ENCODE measurements at places on chromosomes 2 and 18.

DNA sequence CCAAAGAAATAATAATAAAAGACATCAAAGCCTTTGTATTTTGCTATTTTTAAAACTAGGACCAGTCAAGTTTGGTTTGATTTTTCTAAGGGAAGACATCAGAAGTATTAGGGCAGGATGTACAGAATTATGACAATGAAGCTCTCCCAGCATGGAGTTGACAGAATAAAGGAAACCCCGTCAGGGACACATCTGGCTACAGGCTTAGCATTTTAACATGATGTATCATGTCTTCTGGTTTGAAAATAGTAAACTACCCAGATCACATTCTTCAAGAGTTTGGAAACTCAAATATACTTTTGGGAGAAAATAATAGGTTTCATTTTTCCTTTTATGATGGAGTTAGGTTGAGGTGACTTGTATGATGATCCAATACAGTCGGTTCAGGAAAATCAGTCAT, 552.0 kb upstream of the CDH2 start:
- peak; percentile 36 for DNase-seq

DNA sequence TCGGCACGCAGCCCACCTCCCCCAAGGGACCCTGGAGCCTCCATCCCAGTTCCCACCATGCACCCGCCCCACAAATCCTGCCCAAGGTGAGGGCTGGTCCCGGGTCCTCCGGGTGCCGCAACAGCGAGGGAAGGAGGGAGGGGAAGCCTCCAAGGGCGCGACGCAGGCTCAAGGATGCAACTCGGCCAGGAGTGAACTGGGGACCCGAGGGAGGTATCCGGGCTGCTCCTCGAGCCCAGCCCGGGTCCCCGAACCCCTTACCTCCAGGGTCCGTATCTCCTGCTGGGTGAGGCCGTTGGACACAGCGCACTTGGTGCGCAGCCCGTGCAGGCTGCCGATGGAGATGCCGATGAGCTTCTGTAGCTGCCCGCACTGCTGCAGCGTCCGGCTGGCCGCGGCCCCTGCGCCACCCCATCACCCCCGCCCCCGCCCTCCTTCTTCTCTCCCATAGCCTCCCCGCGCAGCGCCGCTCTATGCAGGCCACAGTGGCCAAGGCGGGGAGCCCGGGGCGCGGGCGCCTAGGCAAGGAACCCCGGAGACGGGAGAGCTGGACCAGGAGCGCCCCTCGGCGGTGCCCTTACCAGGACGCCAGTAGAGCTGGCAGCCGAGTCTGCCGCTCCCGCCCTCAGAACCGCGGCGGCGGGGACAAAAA, 124.1 kb downstream of the ANKRD30BL start:
- DNase-seq: peak; percentile 3

GRCh38 chr2:207097278-207097677, 68.5 kb downstream of the KLF7 start:
- DNase-seq: no peak

- no peak for DNase-seq
Measured at GRCh38 chr2:1407950-1408675, 5.2 kb upstream of the TPO start.

DNA sequence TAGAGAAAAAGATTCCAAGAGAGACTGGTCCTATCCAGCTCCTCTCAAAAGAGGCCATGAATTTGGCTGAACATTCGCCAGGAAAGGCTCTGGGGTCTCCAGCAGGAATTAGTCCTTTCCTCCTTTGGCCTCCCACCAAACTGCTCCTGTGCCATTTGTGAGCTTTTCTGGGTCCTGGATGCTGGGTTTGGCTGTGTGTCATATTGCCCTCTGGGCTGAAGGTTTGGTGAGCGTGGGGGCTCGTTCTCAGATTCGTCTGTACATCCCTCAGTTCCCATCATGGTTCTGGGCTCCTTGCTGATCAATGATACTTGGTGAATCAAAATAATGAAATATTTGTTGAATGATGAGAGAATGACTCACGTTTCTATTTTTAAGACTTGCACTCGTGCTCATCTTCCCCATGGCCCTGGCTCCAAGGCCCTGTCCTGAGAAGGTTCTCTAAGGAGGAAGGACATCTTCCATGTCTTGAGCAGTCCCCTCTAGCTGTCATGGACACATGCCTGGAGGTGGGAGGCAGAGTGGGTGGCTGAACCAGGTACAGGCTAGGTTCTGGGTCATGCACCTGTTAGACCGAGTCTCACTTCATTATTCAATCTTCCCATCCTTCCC, 47.8 kb upstream of the RHOB start:
- DNase-seq: no peak

GRCh38 chr18:24181806-24182205, 42.9 kb downstream of the CABYR start:
- peak; percentile 66 for DNase-seq

- no peak for DNase-seq
Measured at GRCh38 chr2:145119225-145119624, 599.3 kb upstream of the ZEB2 start.

- DNase-seq: no peak
Measured at GRCh38 chr2:204180649-204181048, 244.1 kb downstream of the ICOS start.

DNA sequence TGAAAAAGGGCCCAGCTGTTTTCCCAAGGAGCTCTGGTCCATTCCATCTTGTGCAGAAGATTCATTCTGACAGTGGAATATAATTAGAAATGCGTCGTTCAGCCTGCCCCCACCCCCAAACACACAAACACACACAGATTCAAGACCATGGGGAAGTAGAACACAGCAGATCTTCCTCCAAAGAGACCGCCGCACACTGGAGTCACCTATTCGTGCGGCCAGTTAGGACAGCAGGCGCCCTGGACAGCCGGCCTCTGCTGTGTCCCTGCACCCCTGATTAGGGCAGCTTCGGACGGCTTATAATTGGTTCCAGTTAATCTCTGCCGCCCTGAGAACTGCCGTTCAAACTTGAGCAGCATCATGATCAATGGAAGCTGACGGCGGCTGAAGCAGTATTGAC, 116.0 kb downstream of the GBX2 start:
- no peak for DNase-seq

DNA sequence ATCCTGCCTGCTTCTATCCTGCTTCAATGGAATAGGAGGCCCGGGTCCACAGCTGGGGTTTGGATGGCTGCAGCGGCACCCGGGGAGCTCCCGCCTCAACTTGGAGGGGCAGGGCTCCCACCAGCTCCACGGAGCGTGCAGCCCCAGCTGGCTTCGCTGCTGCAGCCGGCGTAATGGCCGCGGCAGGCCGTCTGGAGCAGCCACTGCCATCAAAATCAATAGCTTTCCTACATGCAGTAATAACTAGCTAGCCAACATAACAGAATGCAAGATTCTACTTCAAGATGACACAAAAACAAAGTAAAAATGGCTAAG, 154.2 kb upstream of the RMP24 start:
- no peak for DNase-seq

DNA sequence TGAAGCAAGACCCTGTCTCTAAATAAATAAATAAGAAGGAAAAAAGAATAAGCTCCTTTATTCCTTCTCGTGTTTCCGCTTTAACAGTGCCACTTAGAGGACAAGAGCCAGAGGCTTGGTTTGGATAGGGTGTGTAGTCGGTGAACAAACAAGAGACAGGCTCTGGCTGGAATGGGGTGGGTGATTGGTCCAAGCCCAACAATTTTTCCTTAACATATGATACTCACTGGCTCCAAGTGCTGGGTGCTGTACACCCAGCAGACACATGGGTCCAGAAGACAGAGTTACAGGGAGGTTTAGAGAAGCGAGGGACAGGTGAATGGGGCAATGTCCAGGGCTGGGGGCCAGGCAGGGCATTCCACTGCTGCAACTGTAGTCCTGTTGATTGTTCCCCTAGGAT, 77.8 kb downstream of the NCAPH start:
- DNase-seq: peak; percentile 20

DNA sequence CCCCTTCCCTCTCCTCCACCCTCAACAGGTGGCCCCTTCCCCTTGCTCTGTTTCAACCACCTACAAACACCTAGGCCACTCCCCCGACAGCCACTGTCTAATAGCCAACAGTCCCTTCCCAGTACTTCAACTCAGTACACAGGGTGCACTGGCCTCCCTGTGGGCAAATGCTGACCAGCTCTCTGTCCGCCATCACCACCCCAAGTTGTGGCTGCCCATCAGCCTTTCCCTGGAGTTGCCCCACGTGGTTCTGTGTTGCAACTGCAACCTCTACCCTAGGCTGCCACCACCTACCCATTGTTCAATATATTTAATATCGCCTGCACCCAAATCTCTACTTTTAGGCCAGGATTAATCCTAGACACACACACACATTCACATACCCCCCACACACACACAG, 173.5 kb downstream of the MREG start:
- no peak for DNase-seq

GRCh38 chr2:178502751-178503150, 22.5 kb downstream of the PLEKHA3 start:
- no peak for DNase-seq

GRCh38 chr2:82182270-82182669, 1877.7 kb upstream of the LRRTM1 start:
- no peak for DNase-seq

GRCh38 chr2:98713332-98714015, 17.5 kb downstream of the MGAT4A start:
- DNase-seq: no peak

DNA sequence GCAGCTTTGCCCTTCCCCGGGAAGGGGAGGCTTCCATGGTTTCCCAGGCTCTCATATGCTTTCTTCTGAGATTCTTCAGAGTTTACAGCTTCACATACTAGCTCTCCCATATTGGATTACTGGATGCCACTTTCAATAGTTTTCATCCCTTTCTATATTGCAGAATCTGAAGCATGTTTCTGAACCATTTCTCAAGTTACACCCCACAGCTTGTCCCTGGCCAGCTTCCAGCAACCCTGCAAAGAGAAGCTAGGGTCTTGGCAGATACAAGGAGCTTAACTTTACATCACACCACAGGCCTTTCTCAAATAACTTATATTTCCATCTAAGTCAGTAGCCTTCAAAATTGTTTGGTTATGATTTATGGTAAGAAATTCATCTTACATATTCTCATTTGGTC, 39.6 kb downstream of the LHCGR start:
- DNase-seq: no peak

- no peak for DNase-seq
Measured at GRCh38 chr2:108417254-108417653, 31.8 kb upstream of the GCC2 start.

DNA sequence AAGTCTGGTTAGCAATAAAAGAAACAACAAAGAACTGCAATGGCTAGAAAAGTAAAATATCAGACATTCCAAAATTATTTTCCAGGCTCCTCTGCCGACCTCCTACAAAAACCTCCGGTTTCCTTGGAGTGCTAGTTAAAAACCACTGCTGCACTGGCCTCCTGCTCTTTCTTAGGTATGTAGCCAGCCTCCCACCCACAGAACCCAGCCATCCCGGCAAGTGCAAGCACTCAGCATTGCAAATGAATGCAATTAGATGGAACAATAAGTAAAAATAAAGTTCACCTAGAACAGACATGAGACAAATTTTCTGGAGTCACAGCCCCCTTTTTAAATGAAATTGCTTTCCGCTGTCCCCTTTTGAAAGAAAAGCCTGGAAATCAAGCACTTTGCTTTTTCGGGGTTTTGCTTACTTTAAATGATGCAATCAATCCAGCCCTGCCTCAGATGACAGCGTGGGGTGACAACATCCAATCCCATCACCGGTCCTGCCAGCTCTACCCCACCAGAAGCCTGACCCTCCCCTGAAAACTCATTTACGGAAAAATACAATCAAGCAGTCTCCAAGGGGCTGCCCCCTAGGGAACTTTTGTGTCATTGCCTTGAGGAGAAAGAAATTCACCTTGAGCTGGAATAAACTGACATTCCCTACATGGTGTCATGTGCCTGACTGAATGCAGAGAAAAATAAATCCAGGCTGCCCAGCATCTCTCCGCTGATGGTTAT, 199.8 kb downstream of the EPHA4 start:
- DNase-seq: peak; percentile 18

DNA sequence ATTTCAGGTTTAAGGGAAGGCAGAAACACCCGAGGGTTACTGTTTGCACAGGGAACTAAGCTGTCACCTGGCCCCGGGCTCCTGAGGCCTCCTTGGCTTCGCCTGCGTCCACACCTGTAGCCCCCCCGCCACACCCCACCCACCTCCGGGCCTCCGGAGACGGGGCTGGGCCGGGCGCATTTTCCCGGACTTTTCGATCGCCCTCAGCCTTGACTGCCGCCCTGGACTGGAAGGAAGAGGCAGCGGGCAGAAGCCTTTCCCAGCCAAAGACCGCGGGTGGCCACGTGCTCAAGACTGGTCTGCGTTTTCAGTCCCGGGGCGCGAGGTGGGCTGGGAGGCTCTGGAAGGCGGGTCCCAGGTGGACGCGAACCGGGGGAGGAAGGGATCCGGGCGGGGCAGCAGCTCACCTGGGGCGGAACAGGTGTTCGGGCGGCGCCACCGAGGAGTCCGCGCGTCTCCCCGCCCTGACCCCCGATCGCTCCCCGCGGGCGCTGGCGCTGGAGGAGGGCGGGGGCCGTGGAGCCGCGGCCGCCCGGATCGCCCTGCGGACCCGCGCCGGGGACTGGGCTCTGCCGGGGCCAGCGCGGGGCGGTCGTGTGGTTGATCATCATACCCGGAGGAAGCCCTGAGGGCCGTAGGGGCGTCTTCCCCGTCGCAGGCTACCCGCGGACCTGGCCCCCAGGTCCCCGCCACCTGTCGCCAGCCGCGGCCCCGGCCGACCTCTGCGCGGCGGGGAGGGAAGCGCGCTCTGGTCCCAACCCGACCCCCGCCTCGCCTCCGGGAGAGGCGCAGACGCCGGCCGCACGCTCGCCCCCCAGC, 3.2 kb downstream of the ID2 start:
- DNase-seq: peak; percentile 36

DNA sequence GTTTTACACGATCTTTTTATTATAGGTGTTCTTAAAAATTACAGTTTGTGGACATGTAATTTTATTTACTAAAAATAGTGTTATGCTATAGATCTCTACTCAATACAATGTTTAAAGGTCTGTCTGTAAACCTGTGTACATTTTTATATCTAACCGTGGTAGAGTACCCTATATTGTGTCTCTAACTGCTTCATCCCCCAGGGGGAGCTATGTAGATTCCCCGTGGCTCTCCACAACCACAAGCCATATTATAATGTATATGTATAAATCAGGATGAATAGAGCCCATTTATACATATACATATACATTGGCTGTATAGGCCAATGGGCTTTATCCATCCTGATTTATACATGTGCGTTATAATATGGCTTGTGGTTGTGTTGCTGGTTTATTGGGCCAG, 59.4 kb downstream of the ADAM23 start:
- no peak for DNase-seq

- DNase-seq: no peak
Measured at GRCh38 chr18:6254456-6254855, 160.3 kb downstream of the L3MBTL4 start.

DNA sequence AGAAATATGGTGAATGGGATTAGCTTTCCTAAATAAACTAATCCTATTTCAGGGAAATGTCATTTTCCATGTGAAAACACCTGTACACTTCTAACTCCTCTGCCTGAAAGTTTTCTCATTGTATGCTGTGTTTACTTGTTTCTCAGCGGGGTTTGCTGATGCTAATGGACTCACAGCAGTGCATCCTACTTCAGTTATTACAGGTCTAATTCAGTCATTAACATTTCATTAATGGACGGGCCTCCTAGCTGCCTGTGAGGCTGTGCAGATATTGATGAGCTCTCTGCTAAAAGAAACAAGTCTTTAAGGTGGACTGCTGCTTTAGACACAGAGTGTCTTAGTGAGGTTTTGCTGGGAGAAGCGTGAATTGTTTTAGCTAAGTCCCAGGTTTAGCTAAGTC, 1342.0 kb upstream of the ZEB2 start:
- no peak for DNase-seq

All from astrocyte (in vitro differentiated cells and primary cell).